ENCODE measurements at places on chromosomes 5 and 9.

GRCh38 chr9:90085633-90086032, 480.8 kb downstream of the GADD45G start:
- DNase-seq = no peak

DNA sequence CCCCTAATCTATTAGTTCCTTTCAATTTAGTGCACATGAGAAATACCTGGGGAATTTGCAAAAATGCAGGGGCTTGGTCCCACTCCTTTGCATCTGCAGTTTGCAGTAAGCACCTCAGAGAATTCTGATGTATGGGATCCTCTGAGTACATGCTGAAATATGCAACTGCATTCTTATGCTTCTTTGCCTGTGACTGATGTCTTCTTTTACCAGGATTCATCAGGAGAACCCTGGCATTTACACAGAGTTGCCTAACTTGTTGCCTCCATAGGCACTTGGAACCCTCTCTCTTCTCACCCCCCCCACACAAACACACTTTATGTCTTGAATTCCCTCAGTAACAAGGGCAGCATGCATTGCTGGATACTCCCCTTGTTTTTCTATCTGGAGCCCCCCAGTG, 173.1 kb downstream of the KDM4C start:
- no peak for DNase-seq

GRCh38 chr5:181260720-181261319, at the start of gene TRIM52:
TSS of gene TRIM52 (minus strand) at chr5:181261143. CDS start at chr5:181260813, 330 bp downstream.
- DNase-seq = no peak

DNA sequence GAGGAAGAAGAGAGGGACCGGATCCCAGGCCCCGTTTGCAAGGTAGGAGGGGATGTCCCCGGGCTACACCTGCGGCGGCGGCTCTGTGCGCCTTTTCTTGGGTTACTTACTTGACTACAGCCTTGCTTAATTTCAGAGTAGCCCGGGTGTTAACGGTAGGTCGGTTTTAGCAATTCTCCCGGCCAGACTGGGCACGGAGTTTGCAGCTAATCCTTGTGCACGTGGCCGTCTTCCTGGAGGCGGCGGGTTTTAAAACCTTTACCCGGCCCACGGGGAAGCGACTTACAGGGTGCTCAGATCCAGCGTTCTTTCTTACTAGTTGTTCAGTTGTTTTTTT, 313 bp downstream of the BRIX1 start:
- no peak for DNase-seq

DNA sequence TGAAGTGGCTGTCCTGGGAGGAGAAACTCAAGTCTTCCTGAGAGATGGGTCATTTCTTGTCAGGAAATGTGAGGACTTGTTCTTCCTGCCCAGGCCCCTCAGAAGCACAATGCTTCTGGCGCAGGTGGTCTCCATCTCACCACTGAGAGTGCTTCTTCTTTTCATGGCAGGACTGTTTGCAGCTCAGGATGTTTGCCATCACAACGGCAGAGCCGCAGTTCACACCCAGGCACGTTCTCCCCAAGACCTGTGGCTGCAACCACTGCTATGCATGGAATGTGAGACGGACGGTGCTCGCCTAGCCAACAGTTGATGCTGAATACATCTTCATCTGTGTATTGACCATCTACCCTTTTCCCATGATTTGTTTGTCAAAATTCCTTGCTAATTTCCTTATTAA, 216.3 kb downstream of the GADD45G start:
- no peak for DNase-seq

DNA sequence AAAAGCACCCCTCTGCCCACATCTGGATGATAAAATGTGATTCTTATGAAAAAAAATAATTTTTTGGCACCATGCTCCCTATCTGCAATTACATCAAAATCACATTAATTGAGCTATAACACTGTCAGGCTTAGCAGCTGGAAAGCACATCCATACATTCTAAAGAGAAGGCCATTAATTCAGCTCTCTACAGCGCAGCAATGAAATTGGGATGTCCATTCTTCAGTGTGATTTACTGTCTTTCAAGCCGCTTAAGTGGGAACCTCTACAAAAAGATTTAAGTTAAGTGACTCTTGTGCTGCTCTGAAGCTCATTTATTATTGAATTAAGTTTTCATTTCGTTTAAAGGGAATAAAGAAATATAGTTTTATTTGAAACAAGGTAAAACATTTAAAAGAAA, 171.3 kb downstream of the EBF1 start:
- DNase-seq = no peak

GRCh38 chr5:117880932-117881331, 1107.4 kb downstream of the DTWD2 start:
- DNase-seq = no peak

DNA sequence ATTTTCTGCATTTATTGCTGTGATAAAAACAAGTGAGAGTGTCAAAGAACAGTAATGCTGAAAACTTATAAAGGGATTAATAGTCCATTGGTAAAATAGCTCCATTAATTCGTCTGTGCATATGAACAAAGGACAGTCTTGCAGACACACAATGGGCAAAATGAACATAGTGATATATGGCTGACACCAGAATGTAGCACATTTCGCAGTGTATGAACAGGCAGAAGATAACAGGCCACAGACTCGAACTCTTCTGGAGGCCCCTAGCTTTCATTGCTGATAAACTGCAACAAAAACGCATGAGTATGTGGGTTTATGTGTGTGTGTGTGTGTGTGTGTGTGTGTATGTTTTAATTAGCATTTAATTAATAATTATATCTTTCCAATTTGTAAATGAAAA, 354.8 kb downstream of the TAF11L14 start:
- DNase-seq = no peak

DNA sequence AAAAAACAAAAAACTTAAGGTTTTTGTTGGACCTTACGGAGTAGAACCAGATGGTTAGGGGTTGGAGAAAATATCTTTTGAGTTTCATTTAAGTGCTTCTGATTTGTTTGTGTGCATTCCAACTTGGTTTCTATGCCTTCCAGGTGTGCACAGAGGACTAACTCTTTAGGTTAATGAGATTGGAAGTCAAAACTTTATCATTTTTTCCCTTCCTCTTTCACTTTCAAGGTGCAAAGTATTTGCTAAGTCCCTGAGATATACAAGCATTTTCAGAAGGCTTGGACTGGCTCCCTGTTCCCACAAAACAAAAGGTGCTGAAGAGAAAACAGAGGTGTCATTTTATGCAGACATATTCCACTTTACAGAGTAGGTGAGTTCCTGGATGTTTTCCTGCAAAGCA, 30.3 kb upstream of the CER1 start:
- DNase-seq = no peak

DNA sequence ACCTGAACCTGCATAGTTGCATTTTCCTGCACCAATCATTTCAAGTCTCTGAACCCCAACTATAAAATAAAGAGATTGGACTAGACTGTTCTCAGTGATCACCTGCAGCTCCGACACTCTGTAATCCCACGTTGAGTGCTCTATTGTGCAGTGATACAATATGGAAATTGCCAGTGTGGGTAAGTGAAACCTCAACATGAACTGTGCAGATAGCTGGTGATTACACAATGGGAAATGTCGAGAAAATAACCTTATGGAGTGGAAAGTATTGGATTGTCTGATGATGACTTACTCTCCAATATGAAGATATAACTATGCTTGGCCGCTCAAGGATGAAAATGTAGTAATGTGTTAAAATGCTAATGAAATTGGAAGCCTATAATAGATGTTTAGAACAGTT, 293.1 kb upstream of the BRINP1 start:
- DNase-seq = no peak

Measured in cerebellar nuclear complex (tissue), 1 donor.